ENCODE measurements at places on chromosomes 4 and X.
A peak's percentile ranks its signal among the peaks of the same experiment; 100 is the strongest.

GRCh38 chr4:126328914-126329313 is 1014.2 kb downstream of the FAT4 start:
- no peak for DNase-seq

DNA sequence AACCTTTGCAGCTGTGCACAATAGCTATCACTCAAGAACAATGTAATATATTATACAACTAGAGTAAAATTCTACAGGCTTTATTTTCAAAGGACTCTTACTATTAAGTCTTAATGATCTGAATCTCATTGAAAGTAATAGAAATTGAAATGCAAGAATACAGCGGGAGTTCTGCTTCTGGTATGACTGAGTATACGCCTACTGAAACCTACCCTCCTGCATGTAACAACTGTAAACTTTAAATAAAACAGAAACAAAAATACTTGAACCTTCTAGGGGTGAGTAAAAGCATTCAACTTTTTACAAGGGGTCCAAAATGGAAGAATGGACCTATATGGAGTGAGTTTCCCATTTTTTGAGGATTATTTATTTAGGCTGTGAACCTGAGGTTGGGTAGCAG is 13.5 kb downstream of the DCHS2 start:
- no peak for DNase-seq

DNA sequence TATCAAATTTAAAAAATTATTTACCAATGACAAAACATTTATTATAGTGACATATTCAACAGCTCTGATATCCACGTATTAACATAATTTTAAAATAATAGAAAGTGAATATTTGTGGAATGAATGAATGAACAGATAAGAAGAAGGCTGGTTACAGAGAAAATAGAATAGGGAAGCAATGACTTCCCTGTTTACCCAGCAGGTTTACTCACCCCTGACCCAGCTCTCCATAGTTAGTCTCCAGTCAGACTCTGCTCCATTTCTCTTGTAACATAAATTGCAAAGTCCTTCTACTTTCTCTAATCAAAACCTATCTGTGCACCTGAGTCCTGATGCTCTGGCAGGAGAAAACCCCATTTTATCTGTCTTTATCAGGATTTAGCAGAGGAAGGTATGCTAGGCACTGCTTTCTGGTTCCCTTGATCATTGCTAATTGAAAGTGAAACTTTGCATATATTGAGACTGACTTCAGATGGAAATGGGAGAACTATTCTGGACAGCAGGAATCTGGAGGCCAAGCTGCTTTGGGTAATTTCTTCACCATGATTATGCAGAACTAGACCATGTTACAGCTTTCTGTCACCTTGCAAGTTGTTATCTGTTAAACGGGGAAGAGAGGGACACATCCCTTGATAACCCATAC is 363.0 kb downstream of the FAT4 start:
- no peak for DNase-seq

- peak; percentile 88 for DNase-seq
Measured at GRCh38 chr4:32140636-32141035, 1420.5 kb downstream of the PCDH7 start.

GRCh38 chrX:134990801-134991481 is at the start of gene SMIM10:
Gene SMIM10 (plus strand): TSS chrX:134990991. CDS start chrX:134991096, 105 bp downstream.
- DNase-seq, result peak; percentile 63

DNA sequence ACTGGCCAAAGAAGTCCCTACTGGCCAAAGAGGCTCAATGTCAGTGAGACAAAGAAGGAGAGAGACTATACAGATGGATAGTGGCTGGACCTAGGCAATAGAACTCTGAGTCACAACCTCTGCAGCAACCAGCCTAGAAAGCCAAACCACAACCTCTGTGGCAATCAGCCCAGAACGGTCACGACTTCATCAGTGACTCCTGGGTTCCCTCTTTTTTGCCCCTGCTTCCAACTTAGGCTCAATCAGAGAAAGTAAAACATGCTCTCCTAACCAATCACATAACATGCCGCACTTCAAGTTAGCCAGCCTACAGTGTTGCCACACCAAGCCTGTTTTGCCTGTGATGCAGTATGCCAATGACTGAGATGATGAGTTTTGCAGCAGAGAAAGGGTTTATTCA is 203.4 kb downstream of the ANAPC10 start:
- DNase-seq, result peak; percentile 51

GRCh38 chr4:80803337-80803736 is 227.2 kb upstream of the BMP3 start:
- DNase-seq, result no peak

GRCh38 chr4:121799208-121799823 is 1.8 kb upstream of the EXOSC9 start:
- DNase-seq, result no peak

DNA sequence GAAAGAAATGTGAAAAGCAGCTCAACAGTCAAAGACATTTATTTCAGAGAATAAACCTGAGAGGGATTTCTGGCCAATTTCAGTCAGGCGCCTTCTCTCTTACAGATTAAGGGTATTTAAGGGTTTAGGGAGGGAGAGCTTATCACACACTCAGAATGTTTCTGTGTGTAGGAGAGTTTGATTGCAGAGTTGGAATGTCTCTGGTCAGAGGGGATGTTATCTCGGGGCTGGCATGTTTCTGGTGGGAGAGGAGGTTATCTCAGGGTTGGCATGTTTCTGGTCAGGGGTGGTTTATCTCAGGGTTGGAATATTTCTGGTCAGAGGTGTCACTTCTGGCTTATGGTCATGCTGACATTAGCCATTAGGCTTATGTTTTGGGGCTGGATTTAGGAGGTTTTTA is 1920.5 kb upstream of the PCDH7 start:
- peak; percentile 93 for DNase-seq

DNA sequence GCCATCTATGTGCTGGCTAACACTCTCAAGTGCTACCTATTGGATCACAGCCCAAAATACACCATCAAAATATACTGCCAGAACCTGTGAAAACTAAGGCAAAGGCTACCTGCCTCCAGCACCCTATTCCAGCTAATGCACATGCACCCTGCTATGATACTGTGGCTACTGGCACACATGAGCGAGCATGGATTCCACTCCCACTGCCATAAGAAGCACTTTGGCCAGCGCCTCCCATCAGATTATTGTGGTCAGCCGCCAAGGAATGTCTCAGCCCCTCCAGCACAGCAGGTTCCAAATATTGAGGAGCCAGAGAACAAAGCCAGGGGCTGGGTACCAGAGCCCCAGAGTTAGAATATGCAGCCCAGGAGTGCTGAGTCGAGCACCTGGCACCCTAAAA is 32.5 kb upstream of the TMPRSS11F start:
- DNase-seq, result no peak

DNA sequence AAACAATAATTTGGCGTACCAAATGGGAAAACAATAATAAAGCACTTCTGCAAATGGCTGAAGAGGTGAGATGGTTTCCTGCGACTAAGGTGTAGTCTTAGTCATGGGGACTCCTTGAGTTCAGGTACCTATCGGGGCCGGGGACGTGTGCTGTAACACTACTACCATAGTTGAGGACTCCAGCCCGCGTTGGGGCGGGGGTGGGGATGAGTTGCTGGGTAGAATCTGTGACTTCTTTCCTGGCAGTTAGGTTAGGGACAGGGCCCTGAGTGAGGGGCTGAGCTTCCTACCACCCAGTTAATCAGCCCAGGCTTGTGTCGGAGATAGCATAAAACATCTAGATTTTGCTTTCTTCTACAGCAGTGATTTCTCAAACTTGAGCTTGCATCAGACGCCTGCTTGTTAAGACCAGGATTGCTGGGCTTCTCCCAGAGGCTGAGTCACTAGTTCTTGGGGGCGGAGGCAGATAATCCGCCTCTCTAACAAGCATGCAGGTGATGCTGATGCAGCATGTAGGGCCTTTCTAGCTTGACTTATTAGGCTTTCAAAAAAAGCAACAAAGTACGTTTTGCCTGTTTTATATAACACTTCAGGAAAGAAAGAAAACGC is 30.2 kb downstream of the RBBP7 start:
- peak; percentile 70 for DNase-seq

GRCh38 chr4:53844133-53844532 is 220.3 kb downstream of the CHIC2 start:
- DNase-seq, result no peak

DNA sequence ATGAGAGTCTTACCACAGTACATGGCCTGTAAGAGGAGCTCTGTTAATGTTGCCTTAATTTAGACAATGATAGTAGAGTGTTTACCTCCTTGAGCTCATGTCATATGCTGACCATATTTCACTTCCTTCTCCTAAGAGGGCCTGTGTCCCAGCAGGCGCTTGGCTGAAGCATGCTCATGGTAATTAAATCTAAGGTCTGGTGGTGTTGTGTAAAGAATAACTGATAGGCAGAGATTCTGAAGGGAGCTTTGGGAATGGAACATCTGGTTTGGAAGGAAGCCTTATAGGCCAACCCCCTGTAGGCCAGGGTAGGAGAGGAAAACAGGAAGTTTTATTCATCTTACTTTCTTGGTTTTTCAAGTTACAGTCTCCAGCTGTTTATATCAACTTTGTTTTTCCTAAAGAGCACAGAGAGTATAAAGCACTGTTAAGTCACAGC is 300.2 kb downstream of the USP46 start:
- DNase-seq, result no peak

DNA sequence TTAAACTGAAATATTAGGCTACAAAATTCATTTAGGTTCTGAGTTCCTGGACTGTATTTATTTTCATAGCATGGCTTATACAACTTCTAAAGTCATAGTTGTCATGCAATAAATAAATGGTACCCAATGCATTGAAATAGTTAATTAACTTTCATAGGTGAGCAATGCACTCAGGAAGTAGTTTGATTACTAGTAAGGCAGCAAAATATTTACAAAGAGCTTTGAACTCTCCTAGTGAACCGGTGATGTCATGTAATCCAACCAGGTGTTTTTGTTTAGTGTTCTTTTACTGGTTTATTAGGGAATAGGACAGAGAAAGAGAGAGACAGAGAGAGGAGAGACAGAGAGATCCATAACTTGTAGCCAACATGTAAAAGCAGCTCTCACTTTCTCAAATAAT is 228.6 kb upstream of the CTSO start:
- DNase-seq, result no peak

- DNase-seq, result no peak
Measured at GRCh38 chr4:141275834-141276233, 55.1 kb downstream of the ZNF330 start.

GRCh38 chr4:8606966-8607365 is 14.4 kb downstream of the CPZ start:
- DNase-seq, result no peak

GRCh38 chrX:12423346-12423745 is 285.1 kb downstream of the FRMPD4 start:
- DNase-seq, result no peak

GRCh38 chr4:172018358-172018757 is 205.2 kb downstream of the GALNTL6 start:
- no peak for DNase-seq

GRCh38 chrX:99722094-99722493 is 688.0 kb downstream of the PCDH19 start:
- no peak for DNase-seq

DNA sequence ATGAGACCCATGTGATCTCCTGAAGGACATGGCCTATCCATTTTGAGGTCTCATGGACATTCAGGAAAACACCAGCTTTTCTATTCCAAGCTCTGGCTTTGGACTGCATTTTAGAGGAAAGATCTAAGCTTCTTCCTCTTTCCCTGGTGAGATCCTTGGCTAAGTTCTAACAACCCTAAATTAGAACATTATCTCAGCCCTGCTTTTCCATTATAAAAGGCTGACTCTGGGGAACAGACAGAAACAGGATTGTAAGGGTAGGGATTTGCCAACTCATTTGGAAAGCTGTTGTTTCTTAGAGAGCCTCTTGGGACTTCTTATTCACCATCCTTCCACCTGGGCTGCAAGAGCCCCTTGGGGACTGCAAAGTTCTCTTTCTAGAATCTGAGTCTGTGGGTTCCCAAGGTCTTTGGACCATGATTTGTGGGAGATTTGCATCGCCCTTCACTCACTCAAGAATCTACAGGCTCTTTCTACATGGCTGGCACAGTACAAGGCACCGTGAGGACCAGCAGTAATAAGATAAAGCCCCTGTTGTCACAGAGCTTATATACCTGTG is 146.9 kb downstream of the FNIP2 start:
- no peak for DNase-seq

- DNase-seq, result no peak
Measured at GRCh38 chr4:184196730-184197385, 20.8 kb downstream of the ENPP6 start.

GRCh38 chrX:137479386-137479785 is 86.5 kb upstream of the ZIC3 start:
- no peak for DNase-seq

DNA sequence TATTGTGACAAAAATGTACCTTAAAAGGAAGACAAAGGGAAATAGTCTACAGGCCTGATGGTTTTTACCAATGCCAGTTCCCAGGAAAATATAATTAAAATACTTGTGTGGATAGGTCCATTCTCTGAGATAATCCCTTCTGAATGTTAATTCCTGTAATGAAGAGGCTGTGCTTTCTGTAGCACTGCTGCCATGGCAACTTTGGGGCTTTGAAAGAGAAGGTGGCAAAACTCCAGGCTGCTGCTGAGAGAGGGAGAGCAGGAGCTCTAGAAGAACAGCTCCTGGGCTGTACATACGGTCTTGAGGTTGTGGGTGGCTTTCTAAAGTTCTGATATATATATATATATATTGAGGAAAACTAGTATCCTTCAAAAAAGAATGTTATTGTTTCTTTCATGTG is 125.4 kb downstream of the PDLIM5 start:
- DNase-seq, result no peak

GRCh38 chr4:142351958-142352357 is 494.1 kb downstream of the INPP4B start:
- no peak for DNase-seq

- no peak for DNase-seq
Measured at GRCh38 chr4:7241597-7242125, 49.3 kb downstream of the SORCS2 start.

GRCh38 chr4:173415885-173416653 is 17.2 kb upstream of the SCRG1 start:
- peak; percentile 43 for DNase-seq

GRCh38 chr4:52588097-52588496 is 71.0 kb downstream of the USP46 start:
- DNase-seq, result no peak

DNA sequence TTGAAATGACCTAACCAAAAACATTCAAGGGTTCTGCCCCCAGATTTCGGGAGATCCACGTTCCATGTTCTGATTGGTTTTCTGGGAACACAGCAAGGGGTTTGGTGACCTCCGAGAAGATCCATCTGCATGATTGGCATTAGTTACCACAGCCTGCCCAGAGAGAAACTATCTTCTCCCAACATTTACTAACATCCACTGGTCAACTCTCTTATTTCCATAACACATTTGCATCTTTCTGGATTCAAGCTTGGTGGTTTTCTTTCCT is 15.6 kb downstream of the SHOX start:
- no peak for DNase-seq

- DNase-seq, result peak; percentile 17
Measured at GRCh38 chr4:78057600-78058550, 752 bp downstream of the FRAS1 start.

GRCh38 chrX:52015794-52016193 is 53.2 kb downstream of the MAGED4B start:
- no peak for DNase-seq

- no peak for DNase-seq
Measured at GRCh38 chrX:7828594-7828993, 14.4 kb upstream of the VCX start.

All from NCI-H226 (cell line).